Kasumi-1 (cell line): ENCODE measurements at places on chromosomes 5 and 9.

DNA sequence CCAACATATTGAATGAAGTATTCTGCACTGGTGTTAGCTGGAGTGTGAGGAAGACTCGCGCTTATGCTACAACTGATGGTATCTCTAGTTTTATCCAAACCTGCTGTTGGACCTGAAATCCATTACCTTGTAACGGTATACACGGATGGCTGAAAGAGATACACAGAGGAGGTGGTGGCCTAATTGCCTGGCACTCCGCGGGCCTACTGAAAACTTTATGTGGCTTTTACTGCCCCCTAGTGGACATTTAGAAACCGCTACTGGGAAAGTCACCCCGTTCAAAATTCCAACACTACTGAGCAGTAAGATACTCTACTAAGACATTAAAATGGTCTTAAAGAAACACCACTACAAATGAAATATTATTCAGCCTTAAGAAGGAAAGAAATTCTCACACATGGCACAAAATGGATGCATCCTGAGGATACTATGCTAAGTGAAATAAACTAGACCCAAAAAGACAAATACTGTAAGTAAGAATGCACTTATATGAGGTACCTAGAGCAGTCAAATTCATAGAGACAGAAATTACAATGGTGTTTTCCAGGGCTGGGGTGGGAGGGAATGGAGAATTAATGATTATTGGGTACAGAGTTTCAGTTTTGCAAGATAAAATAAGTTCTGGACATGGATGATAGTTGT lies 100.4 kb downstream of the TTLL11 start:
- peak; percentile 67 for DNase-seq

DNA sequence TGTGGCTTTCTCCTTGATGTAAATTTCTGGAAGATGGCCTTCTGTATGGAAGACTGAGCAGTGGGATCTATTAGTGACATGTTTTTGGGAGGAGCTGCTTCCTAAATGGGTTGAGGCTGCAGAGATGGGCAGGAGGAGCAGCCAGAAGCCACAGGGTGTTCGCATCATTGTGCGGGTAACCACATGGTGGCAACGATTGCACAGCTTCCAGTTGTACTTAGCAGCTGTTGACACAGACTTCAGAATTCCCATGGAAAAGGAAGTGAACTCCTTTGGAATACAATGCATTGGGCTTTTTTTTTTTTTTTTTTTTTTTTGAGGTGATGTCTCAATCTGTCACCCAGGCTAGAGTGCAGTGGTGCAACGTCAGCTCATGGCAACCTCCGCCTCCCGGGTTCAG lies 297.3 kb downstream of the NR3C1 start:
- DNase-seq = no peak

DNA sequence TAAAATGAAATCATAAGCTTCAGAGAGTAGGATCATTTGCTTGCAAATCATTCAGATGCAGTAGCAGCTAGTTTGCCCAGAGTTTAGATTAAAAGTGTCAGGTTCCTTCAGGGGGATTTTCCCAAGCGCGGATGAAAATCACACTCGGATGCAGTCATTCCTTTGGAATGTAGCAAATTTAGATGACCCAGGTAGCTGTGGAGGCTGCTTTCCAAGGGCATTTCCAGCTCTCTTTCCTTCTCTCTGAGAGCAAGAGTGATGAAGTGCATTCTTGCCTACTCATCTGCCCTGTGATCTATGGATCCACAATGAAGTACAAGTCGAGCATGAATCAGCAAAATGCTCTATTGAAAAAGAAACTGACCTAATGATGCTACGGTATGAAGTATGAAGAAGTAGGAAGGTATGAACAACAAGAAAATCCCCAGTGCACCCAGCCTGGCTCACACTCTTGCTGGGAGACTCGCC lies 200.2 kb downstream of the PLK2 start:
- DNase-seq = no peak

GRCh38 chr9:101601904-101602765 lies 7.4 kb upstream of the PPP3R2 start:
- DNase-seq = peak; percentile 68

- no peak for DNase-seq
Observed at GRCh38 chr5:155104441-155104840, 90.9 kb downstream of the KIF4B start.

- no peak for DNase-seq
Observed at GRCh38 chr5:68738236-68738635, 355.6 kb upstream of the SLC30A5 start.
